ENCODE measurements at places on chromosomes 6 and 20.

DNA sequence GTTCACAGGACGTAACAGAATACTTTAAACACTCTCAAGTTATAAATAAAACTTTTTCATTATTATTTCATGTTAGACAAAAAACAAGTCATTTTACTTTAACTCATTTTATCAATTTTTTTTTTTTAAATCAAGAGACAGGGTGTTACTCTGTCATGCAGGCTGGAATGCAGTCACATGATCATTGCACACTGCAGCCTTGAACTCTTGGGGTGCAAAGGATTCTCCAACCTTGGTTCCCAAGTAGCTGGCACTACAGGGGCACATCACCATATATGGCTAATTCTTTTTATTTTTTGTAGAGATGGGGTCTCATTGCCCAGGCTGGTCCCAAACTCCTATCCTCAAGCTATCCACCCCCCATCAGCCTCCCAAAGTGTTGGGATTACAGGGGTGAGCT is 14.2 kb downstream of the PLN start:
- no peak for DNase-seq

DNA sequence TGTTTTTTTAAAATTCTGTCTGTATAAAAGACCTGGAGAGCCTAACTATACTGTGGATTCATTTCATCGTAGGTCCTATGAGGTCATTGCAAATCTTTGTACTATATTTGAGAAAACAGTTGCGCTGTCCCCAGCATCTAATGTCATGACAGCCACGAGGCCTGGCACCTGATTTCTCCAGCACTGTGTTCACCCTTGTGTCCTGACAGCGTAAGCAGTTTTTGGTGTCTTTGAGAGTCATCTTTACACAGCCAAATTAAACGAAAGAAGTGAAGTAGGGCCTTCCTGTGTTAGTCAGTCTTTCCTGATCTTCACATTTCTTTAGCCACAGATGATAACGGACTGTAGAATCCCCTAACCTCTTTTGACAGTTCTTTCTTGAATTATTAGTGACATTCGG is 70.6 kb upstream of the PHACTR2 start:
- no peak for DNase-seq

GRCh38 chr6:79717989-79718388 is 86.9 kb downstream of the SH3BGRL2 start:
- no peak for DNase-seq

DNA sequence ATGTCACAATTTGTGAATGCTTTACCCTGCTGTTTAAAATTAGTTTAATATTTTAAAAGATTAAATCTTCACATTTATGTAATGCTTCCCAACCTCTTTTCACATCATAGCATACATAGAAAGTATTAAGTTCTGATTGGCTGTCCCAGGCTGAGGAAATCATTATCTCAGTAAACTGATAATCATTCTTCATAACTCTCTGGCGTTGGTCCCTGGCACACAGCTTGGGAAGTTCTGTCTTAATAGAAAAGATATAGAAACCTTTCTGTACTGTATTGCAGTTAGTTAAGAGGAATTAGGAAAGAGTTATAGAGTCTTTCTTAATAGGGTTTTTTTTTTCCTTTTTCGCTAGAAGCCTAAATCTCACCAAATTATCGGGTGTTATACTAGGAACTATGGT is 85.4 kb downstream of the CBFA2T2 start:
- DNase-seq = no peak

- DNase-seq = no peak
Measured at GRCh38 chr6:4403828-4404227, 268.5 kb upstream of the ECI2 start.

DNA sequence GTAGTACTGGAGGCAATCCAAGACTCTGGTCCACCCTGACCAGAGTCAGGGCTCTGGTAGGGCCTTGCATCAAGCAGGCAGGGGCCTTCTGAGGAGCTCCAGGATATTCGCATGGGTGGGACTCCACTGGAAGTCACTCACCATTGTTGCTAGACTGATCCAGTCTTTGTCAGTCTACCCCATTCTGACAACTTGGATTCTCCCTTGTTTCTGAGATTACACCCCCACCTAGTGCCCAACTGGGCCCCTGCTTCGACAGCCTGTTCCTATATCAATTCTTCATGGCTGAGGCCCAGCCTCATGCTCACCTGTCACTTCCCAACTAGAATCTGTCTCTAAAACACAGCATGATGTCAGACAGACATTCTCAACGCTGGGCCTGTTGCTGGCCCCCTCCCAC is 5.2 kb downstream of the SLC35D3 start:
- peak; percentile 53 for DNase-seq

GRCh38 chr6:170147832-170148708 is 142.8 kb downstream of the DLL1 start:
- peak; percentile 65 for DNase-seq

DNA sequence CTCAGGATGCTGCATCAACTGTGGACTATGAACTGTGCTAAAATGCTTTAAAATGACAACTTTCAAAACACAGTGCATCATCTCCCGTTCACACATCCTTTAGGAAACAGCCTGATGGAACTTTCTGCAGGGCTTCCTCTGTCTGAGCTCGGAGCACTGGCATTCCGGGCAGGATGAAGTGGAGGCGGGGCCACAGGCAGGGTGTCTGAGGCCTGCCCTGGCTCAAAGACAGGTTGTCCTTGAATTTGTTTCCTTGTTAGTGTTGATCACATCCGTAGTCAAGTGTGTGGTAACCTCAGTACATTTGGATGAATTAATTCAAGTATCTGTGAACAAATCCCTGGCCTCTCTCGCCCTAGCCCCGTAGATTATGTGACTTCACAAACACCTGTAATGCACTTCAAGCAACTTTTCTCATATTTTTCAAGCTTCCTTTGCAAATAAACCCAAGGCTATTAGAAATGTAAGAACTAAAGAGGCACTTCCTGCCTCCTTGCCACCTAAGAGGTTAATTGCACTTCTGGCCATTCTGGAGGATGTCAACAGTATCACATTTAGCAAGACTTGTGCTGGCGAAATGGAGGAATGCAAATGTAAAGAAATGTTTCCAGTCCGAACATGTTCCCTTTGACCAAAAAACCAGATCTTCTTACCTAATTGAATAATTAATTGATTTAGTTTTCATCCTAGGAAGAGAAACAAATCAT is 3.1 kb downstream of the CD93 start:
- no peak for DNase-seq

GRCh38 chr6:131914234-131914633 is 36.9 kb downstream of the CCN2 start:
- DNase-seq = no peak

DNA sequence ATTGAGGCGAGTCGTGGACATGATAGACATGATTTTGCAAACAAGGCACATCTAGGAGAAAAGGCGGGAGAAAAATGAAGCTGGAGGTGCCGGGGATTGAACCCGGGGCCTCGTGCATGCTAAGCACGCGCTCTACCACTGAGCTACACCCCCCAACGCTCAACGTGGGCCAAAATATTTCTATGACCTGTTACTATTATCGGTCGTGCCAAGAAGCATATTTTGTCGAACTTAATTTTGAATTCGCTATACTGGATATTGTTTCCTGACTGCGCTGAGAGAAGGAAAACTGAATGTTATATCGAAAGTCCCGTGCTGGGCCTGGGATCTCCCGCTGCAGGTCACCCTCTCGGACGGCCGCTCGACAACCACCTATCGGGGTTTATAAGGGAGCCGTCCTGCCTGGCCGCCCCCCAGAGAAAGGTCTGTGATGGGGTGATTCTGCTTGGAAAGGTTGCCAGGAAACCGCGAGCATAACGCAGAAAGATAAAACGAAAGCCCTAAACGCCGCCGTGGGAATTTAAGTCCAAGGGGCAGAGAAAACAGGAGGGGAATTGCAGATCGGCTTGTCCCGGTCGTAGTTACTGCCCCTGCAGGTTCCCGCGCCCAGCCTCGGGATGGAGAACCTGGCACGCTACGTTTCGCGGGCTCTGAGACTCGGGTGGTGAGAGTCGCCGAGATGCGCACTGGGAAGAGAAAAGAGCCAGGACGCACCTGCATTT is 60.0 kb downstream of the TRIM27 start:
- DNase-seq = peak; percentile 89

DNA sequence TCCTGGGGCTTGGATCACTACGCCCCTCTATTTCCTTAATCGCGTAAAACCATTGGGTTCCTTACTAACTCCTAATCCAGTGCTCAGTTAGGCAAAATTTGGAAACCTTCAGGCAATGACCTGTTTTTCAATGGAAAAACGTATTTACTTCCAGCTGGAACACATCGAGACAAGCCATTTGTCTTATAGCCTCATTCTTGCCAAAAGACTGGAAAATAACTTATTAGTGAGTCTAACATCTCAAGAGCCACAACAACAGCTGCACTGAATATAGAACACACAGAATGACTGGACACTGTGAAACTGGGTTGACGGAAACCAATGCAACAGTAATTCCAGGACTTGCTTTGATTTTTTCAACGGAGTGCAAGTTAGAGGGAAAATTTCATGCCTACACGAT is 125.2 kb upstream of the MAP3K7 start:
- DNase-seq = no peak

GRCh38 chr6:106894978-106895702 is 79.4 kb downstream of the CD24 start:
- DNase-seq = no peak

DNA sequence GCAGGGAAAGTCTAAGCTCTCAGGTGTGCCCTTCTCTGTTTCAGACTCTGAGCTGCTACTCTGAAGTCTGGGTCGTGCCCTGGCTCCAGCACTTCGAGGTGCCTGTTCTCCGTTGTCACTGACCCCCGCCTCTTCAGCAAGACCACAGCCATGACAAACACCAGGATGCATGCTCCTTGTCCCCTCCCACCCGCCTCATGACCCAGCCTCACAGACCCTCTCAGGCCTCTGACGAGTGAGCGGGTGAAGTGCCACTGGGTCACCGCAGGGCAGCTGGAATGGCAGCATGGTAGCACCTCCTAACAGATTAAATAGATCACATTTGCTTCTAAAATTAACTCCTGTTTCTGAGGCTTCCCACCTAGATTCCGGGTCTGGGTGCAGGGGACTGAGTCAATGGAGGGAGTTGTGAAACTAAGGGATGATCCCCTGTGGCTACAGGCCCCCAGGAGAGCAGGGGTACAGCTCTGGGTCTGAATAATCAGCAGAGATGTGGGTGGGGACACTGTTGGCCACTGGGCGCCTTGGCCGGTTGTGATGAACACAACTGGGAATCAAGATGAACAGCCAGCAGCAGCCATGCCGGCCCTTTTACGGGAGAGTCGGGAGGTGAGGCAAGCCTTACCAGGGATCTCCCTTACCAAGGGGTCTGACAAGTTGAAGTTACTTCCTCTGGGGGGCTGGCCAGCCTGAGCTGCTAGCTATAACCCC is 10.7 kb downstream of the CST7 start:
- no peak for DNase-seq

DNA sequence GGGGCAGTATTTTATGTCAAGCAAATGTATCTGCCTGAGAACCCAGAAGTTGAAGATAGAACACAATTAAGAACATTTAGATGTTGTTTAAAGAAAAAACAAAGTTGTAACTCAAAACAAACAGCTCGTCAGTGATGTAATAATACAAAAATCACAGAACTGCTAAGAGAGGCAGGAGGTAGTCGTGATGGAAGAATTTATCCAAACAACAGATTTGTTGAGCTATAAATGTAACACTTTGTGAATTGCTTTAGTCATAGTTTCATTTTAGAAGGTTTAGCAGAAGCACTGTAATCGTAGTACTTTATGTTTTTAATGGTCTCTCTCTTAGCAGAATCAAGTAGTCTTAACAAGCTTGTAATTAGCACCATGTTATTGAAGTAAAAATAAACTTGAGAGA is 73.6 kb downstream of the SCAF8 start:
- no peak for DNase-seq

- DNase-seq = no peak
Measured at GRCh38 chr6:14476793-14477531, 359.4 kb downstream of the CD83 start.

GRCh38 chr6:17872908-17873307 is 114.5 kb downstream of the KIF13A start:
- DNase-seq = no peak

DNA sequence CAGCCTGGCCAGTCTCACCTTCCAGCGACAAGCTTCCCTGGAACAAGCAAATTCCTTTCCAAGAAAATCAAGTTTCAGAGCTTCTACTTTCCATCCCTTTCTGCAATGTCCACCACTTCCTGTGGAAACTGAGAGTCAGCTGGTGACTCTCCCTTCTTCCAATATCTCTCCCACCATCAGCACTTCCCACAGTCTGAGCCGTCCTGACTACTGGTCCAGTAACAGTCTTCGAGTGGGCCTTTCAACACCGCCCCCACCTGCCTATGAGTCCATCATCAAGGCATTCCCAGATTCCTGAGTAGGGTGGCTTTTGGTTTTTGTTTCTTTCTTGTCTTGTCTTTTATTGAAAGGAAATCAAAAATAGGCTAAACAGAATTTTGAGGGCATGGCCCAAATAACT is 24.3 kb downstream of the MYCT1 start:
- no peak for DNase-seq

DNA sequence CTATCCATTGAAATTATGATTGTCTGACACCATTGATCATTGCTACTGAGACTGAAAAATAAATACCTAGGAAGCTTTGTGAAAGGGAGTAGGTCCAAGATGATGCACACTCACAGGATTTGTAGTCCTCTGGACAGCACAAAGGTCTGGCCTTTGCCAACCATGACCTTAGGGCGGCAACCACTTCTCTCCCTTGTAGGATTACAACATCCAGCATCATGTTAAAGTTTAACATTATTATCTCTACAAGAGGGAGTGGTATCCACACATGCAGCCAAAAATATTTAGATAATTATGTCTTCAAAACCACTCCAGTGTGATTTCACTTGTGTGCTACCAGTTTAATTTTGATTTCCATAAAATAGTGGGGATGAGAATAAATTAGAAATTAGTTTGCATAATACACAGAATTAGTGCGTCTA is 51.1 kb upstream of the NHSL1 start:
- DNase-seq = no peak

- DNase-seq = no peak
Measured at GRCh38 chr20:53716395-53716794, 122.8 kb upstream of the ZNF217 start.

DNA sequence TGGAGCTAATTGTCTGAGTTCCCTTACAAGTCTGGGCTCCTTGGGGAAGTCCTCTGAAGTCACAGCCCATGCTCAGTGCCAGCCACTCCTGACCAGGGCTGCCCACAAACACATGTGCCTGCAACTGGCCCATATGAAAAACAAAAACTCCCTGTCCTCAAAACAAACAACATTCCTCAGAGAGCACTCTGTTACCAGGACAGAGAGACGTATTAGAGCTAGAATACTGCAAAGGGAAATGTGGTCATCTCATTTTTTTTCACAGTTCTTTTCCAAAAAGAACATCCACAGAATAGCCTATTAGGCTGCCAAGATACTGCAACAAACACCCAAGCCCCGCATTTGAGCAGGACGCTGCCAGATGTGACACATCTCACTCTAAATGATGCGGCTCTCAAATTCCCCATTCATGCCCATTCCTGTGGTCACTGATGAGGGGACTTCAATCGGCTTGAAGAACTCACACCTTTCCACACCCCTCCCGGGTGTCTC is 71.1 kb downstream of the SLC22A23 start:
- no peak for DNase-seq

- DNase-seq = no peak
Measured at GRCh38 chr6:47424436-47424836, 53.2 kb upstream of the CD2AP start.

GRCh38 chr6:154995254-154996015 is at the start of gene TIAM2:
TIAM2 (plus strand) TSS chr6:154995315; CDS start chr6:155129224, 133,909 bp downstream.
- DNase-seq = peak; percentile 17

- no peak for DNase-seq
Measured at GRCh38 chr6:131035582-131035981, 27.5 kb downstream of the EPB41L2 start.

- no peak for DNase-seq
Measured at GRCh38 chr20:38728191-38728781, 4.0 kb downstream of the SLC32A1 start.

- DNase-seq = no peak
Measured at GRCh38 chr6:97102145-97102790, 177.7 kb downstream of the KLHL32 start.
